ENCODE measurements at places on chromosomes 5 and 9. TPM values are rescaled to one million over a fixed set of nuclear protein-coding genes. Genes with fewer than 3 reads are reported as not detected.

The LHFPL2 gene
- 46.7 TPM for total RNA-seq

The NHP2 gene
- total RNA-seq = 204 TPM

The FOXD4 gene
- 0.19 TPM for total RNA-seq

The GPRIN1 gene
- 11.4 TPM for total RNA-seq

The SNCB gene
- not detected for total RNA-seq

The CFAP90 gene
- total RNA-seq = not detected

The FYB1 gene
- total RNA-seq = not detected

The CA9 gene
- total RNA-seq = not detected

The SPRY4 gene
- total RNA-seq = 30.2 TPM

The AIF1L gene
- 16.0 TPM for total RNA-seq

The CD74 gene
- 0.98 TPM for total RNA-seq

The IFNB1 gene
- total RNA-seq = not detected

The QRFP gene
- not detected for total RNA-seq

The ZBTB5 gene
- 13.5 TPM for total RNA-seq

The PCDHA11 gene
- 0.10 TPM for total RNA-seq

The IL33 gene
- 12.7 TPM for total RNA-seq

The LAMC3 gene
- total RNA-seq = under 0.01 TPM

The IL3 gene
- total RNA-seq = not detected

The BAAT gene
- not detected for total RNA-seq

The GFPT2 gene
- total RNA-seq = 0.98 TPM

The NEUROG1 gene
- total RNA-seq = not detected

The HTR1A gene
- not detected for total RNA-seq

The NR5A1 gene
- not detected for total RNA-seq

The SLC36A3 gene
- not detected for total RNA-seq

The ZDHHC11 gene
- total RNA-seq = 0.67 TPM

The RBM22 gene
- total RNA-seq = 38.2 TPM

The BTNL8 gene
- total RNA-seq = not detected

The MSX2 gene
- not detected for total RNA-seq

The SEMA4D gene
- 6.9 TPM for total RNA-seq

The MAMDC2 gene
- 8.5 TPM for total RNA-seq

The IGFBPL1 gene
- not detected for total RNA-seq

The MCTP1 gene
- 171 TPM for total RNA-seq

The ANKDD1B gene
- total RNA-seq = 0.33 TPM
